ENCODE measurements at places on chromosomes 6 and 20. TPM values are rescaled to one million over a fixed set of nuclear protein-coding genes. Genes with fewer than 3 reads are reported as not detected.

DNA sequence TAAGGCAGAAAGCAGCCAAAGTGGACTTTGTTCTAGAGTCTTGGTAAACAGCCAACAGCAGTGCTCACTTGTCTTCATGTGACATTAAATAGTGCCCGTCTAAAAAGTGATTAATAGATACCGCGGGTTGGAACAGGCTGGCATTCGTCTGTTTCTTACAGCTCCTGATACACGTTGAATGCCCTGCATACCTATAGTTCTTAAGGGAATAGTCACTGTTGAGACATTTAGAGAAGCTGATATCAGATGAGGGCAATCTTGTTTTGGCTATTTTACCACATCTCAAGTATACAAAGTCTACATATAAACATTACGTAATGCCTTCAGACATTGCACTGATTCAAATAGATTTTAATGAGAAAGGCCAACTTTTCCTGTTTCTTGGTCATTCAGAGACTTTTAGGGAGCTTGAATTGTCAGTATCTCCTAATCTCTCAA is 374.9 kb upstream of the FLRT3 start:
- no peak for DNase-seq
- no peaks in the 10 kb centered on the region for H3K4me1 ChIP-seq
- no peaks in the 10 kb centered on the region for H3K27me3 ChIP-seq
- no peak overlapping the region for H3K4me3 ChIP-seq

GRCh38 chr20:60765821-60766403 is 486.1 kb upstream of the CDH4 start:
- H3K4me1 ChIP-seq = no peaks in the 10 kb centered on the region
- no peaks in the 10 kb centered on the region for H3K36me3 ChIP-seq
- peaks cover 5% of the 10 kb centered on the region for H3K27me3 ChIP-seq
- no peak for DNase-seq

DNA sequence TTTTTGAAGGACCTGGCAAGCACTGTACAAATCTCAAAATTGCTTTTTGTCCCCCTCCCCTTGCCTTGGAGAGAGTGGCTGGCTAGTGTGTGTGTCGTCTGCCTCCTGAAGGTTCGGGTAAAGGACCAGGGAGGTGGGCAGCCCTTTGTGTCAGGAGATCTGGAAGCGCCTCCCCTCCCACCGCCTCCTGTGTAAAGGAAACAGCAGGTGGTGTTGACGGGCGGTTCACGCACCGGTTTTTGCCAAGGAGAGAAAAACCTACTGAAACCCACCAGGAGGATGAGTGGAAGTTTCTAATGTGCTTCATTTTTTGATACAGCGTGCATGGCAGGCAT is 1.2 kb downstream of the ENTPD6 start:
- peaks cover 39% of the 10 kb centered on the region for H3K4me1 ChIP-seq
- peaks cover 2% of the 10 kb centered on the region for H3K36me3 ChIP-seq
- peak; percentile 27 for DNase-seq
- H3K4me3 ChIP-seq = peak overlapping the region; percentile 89

- no peaks in the 10 kb centered on the region for H3K4me1 ChIP-seq
- no peak overlapping the region for H3K4me3 ChIP-seq
- DNase-seq = no peak
- H3K36me3 ChIP-seq = peaks cover 5% of the 10 kb centered on the region
- H3K27me3 ChIP-seq = no peaks in the 10 kb centered on the region
These were observed 659.2 kb downstream of the PRKN start for GRCh38 chr6:162068340-162068739.

GRCh38 chr6:125806813-125807212 is 16.1 kb downstream of the NCOA7 start:
- no peak for DNase-seq
- no peaks in the 10 kb centered on the region for H3K27me3 ChIP-seq
- peaks cover 27% of the 10 kb centered on the region for H3K36me3 ChIP-seq
- H3K27ac ChIP-seq = peak overlapping the region; percentile 47

DNA sequence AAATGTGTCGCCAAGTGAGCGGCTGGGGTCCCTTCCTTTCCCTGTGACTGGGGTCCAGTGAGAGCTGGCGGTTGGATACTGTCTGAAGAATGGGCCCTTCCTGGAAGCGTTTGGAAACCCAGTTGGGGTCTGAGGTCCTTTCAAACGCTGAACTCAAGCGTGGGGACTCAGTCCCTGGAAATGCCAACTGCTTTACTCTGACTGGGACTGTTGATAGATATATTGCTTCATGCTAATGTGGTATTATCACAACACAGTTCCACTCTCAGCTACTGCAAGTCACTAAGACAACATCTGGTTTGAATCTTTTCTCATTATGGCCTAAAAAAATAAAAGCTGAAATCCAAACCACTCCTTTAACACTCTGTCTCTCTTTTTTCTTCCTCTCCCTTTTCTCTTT is 23.7 kb upstream of the PSMF1 start:
- peaks cover 5% of the 10 kb centered on the region for H3K36me3 ChIP-seq
- H3K27ac ChIP-seq = no peak overlapping the region
- no peaks in the 10 kb centered on the region for H3K4me1 ChIP-seq
- no peak for DNase-seq
- H3K27me3 ChIP-seq = no peaks in the 10 kb centered on the region
- no peak overlapping the region for H3K4me3 ChIP-seq

DNA sequence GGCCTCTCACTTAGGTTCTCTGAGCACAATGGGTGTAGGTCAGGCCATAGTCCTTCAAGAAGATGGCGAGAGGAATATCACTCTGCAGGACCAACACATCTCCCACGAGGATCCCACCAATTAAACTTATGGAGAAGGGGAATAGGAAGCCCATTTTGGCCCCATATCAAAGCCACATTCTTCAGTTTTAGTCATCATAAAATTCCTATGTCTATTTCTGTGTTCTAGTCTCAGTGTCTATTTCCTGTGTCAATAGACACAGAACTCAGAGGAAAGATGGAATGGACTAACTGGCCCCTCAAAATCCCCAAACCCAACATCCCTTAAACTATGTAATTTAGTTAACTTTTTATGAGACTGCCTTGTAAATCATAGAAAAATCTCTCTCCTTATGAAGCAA is 216.8 kb downstream of the HACE1 start:
- H3K27me3 ChIP-seq = peaks cover 4% of the 10 kb centered on the region
- no peak for DNase-seq
- H3K4me3 ChIP-seq = no peak overlapping the region
- H3K36me3 ChIP-seq = no peaks in the 10 kb centered on the region
- H3K4me1 ChIP-seq = peaks cover 3% of the 10 kb centered on the region
- no peak overlapping the region for H3K27ac ChIP-seq

DNA sequence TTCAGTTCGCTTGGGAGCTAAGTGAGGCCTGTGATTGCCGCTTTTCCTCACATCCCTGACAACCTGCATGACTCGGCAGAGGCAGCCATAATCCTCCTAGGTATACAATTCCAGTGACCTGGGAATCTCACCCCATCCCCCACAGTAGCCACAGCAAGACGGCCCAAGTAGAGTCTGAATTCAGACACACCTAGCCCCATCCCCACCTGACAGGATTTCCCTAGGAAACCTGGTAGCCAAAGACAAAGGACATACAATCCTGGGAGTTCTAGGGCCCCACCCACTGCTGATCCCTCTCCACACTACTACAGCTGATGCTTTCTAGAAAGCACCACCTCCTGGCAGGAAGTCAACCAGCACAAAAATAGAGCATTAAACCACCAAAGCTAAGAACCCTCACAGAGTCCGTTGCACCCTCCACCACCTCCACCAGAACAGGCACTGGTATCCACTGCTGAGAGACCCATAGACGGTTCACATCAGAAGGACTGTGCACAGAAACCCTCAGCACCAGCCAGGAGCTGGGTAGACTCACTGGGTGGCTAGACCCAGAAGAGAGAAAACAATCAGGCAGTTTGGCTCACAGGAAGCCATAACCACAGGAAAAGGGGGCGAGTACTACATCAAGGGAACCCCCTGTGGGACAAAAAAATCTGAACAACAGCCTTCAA is 17.9 kb upstream of the RUNX2 start:
- H3K4me1 ChIP-seq = peaks cover 47% of the 10 kb centered on the region
- peak overlapping the region; percentile 86 for H3K27ac ChIP-seq
- peaks cover 76% of the 10 kb centered on the region for H3K36me3 ChIP-seq
- peak; percentile 53 for DNase-seq

GRCh38 chr6:110461376-110461775 is 15.0 kb downstream of the SLC22A16 start:
- no peak overlapping the region for H3K27ac ChIP-seq
- peaks cover 3% of the 10 kb centered on the region for H3K27me3 ChIP-seq
- H3K36me3 ChIP-seq = peaks cover 5% of the 10 kb centered on the region
- H3K4me1 ChIP-seq = no peaks in the 10 kb centered on the region
- no peak overlapping the region for H3K4me3 ChIP-seq
- no peak for DNase-seq

DNA sequence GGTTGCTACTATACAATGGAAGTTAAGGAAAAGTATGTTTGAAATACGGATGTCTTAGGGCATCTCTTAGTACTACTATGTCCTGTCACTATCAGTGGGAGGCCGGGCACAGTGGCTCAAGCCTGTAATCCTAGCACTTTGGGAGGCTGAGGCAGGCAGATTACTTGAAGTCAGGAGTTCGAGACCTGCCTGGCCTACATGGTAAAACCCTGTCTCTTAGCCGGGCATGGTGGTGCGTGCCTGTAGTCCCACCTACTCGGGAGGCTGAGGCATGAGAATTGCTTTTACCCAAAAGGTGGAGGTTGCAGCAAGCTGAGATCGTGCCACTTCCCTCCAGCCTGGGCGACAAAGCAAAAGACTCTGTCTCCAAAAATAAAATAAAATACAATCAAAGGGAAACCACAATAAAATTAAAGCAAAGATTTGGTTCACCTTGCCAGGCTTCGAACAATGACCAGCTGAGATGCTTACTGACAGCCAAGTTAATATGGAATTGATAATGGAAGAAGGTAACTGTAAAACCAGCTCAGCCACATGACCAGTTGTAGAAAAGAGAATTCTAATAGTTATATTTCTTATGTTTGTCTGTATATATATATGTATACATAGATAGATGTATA is 6.5 kb downstream of the CD24 start:
- no peak overlapping the region for H3K4me3 ChIP-seq
- no peaks in the 10 kb centered on the region for H3K36me3 ChIP-seq
- no peak overlapping the region for H3K27ac ChIP-seq
- H3K27me3 ChIP-seq = peaks cover 28% of the 10 kb centered on the region
- H3K4me1 ChIP-seq = no peaks in the 10 kb centered on the region

DNA sequence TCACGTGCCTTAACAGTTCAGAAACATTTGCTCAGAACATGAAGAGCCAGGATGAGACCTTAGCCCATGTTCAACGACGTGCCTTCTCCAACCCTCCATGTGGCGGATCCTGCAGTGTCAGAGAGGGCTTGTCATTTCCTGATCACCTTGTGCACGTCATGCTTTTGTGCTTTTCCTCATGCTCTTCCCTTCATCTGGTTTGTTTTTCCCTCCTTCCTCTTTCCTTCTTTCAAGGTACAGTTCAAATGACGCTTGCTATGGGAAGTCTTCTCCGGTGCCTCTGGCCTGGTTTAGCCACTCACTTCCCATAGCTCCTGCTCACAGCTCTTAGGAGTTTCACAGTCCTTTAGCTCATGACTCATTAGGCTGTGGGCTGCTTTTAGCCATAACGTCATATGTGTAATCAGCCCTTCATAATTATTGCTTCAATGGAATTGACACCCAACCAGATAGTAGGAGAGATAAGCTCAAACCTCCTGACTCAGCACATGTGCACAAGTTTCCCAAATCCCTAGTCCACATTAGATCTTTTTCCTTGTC is 102.7 kb upstream of the CNKSR3 start:
- H3K36me3 ChIP-seq = no peaks in the 10 kb centered on the region
- no peak for DNase-seq
- no peak overlapping the region for H3K4me3 ChIP-seq
- peaks cover 3% of the 10 kb centered on the region for H3K27me3 ChIP-seq
- no peak overlapping the region for H3K27ac ChIP-seq

GRCh38 chr20:24764794-24765202 is 184.3 kb upstream of the CST7 start:
- no peak overlapping the region for H3K4me3 ChIP-seq
- H3K36me3 ChIP-seq = no peaks in the 10 kb centered on the region
- DNase-seq = no peak
- H3K27ac ChIP-seq = no peak overlapping the region
- H3K4me1 ChIP-seq = no peaks in the 10 kb centered on the region
- H3K27me3 ChIP-seq = peaks cover 6% of the 10 kb centered on the region

GRCh38 chr6:106790935-106791334 is 161.6 kb downstream of the QRSL1 start:
- no peak overlapping the region for H3K4me3 ChIP-seq
- H3K4me1 ChIP-seq = no peaks in the 10 kb centered on the region
- H3K27ac ChIP-seq = no peak overlapping the region
- peaks cover 3% of the 10 kb centered on the region for H3K27me3 ChIP-seq
- DNase-seq = no peak

- no peak overlapping the region for H3K27ac ChIP-seq
- peak; percentile 10 for DNase-seq
- H3K4me3 ChIP-seq = no peak overlapping the region
- H3K27me3 ChIP-seq = no peaks in the 10 kb centered on the region
These were observed 58.7 kb downstream of the VEGFA start for GRCh38 chr6:43828711-43829110.

- no peak overlapping the region for H3K4me3 ChIP-seq
- no peak for DNase-seq
- H3K36me3 ChIP-seq = no peaks in the 10 kb centered on the region
- H3K27ac ChIP-seq = no peak overlapping the region
- no peaks in the 10 kb centered on the region for H3K27me3 ChIP-seq
- no peaks in the 10 kb centered on the region for H3K4me1 ChIP-seq
These were observed 758.9 kb upstream of the MMS22L start for GRCh38 chr6:98041921-98042320.

DNA sequence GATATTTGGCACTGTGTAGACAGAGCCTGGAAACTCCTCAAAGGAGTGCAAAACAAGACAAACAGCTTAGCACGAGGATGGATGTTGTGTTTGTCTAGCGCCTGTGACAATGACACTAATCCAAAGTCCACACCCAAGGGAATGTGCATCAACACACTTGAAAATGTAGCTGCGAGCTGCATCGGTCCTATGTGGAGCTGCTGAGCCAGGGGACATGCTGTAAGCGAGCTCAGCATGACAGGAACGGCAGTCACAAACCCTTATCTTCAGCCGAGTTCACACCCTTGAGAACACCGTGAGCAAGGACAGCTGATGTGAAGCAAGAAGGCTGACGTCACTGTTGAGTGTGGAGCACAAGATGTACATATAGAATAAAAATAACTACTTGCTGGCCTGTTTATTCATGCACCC is 684.3 kb downstream of the QKI start:
- no peak for DNase-seq
- peaks cover 1% of the 10 kb centered on the region for H3K27me3 ChIP-seq
- no peak overlapping the region for H3K27ac ChIP-seq
- no peaks in the 10 kb centered on the region for H3K36me3 ChIP-seq
- H3K4me1 ChIP-seq = no peaks in the 10 kb centered on the region
- H3K4me3 ChIP-seq = no peak overlapping the region

GRCh38 chr6:5997420-5997987 is 9.2 kb downstream of the NRN1 start:
- H3K36me3 ChIP-seq = peaks cover 8% of the 10 kb centered on the region
- DNase-seq = peak; percentile 24
- H3K4me3 ChIP-seq = peak overlapping the region; percentile 76
- H3K27ac ChIP-seq = no peak overlapping the region
- H3K4me1 ChIP-seq = peaks cover 56% of the 10 kb centered on the region

LHFPL5 gene
- not detected for total RNA-seq

C20orf141 gene
- total RNA-seq = not detected

NNAT gene
- 0.47 TPM for total RNA-seq

BCAS1 gene
- total RNA-seq = not detected

GRM4 gene
- total RNA-seq = 0.11 TPM

SLC13A3 gene
- not detected for total RNA-seq

COL11A2 gene
- total RNA-seq = 1.4 TPM

STMND1 gene
- total RNA-seq = not detected

BLCAP gene
- 27.9 TPM for total RNA-seq

FAM83C gene
- total RNA-seq = not detected
